ENCODE measurements at places on chromosomes 1 and 21.

DNA sequence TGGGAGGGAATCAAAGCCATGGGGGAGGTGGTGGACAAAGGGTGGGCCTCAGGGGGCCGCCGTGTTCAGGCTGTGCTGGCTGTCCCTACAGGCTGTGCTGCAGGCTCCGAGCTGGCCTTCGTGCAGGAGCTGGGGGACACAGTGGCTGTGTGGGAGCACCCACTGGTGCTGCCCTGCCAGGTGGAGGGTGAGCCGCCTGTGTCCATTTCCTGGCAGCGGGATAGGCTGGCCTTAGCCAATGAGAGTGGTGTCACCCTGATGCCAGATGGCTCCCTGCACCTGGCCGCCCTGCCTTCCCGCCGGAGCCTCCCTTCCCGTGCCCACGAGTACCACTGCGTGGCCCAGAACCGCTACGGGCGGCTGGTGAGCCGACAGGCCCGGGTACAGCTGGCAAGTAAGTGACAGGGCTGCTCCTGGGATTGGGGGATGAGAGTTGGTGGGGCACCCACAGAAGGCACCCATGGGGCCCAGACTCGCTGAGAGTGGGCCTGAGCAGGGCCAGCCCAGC, 20.2 kb downstream of the SLC27A3 start:
- DNase-seq: no peak

GRCh38 chr1:68347415-68347814, 102.3 kb downstream of the RPE65 start:
- no peak for DNase-seq

DNA sequence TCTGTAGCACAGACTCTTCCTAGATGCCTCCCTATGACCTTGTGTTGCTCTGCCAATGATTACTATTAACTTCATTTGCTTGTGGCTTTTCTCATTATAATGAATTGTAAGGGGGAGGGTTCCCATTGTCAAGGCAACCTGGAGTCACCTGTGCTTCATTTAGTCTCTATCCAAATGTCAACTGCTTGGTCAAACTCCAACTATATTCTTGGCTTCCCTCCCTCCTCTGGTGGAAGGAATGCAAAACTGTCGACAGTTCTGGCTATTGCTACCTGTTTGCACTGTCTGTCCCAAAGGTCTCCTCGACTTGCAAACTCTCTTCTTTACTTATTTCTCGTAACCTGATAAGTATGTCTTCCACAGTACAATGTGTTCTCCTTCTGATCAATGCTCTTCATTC, 100.3 kb downstream of the CACNA1E start:
- no peak for DNase-seq

- DNase-seq: peak; percentile 17
Observed at GRCh38 chr1:232578651-232579195, 51.2 kb downstream of the SIPA1L2 start.

DNA sequence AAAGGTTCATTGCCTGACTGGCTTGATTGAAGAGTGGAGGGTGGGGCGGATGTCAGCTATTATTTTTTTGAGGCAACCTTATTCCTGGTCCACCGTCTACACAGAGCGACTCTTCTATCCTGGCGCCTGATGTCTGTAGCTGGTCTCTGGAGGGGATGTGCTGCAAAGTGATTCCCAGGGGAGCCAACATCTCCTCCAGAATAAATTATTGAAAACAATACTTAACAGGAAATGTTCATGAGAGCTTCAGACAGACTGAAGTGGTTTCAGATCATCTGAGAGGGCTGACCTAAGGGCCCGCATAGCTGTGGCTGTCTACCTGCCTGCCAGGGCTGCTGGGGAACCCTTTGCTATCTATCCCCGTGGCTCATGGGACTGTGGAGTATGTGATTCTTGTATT, 66.7 kb downstream of the TEX35 start:
- no peak for DNase-seq

DNA sequence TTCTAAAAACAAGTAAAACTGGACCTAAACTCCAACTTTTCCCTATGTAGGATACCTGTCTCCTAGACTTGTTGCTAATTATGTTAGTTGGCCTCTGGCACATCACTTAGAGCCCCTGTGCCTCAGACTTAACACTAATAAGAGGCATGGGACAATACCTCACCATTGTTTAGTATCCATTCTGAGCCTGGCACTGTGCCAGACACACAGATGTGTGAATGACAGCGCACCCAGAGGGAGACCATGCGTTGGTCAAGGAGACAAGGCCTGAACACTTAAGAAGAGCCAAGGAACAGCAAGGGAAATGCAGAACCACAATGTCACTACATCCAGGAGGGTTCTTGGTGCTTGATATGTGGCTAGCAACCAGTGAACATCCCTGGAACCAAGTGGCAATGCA, 189.1 kb downstream of the FGGY start:
- DNase-seq: no peak

DNA sequence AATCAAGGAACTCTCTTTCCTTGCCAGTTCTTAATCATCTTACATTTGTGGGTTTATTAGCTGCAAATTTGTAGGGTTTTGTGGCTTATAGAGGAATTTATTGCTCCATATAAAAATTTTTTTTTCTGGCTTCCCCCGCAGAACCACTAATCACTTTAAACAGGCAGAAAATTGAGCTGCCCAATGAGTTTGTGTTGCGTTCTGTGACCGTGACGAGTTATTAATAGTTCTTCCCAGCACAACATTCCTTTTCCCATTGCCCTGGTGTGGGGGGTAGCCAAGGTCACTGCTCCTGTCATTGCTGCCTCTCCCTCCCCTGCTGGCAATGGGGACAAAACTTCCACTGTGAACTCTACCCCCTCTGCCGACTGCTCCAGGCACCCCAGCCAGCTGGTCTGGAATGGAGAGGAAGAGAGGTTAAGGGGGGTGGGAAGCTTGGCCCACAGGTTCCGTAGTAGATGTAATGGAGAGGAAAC, 55.1 kb downstream of the UBE2T start:
- no peak for DNase-seq

GRCh38 chr1:20962576-20963258, 175.6 kb upstream of the HP1BP3 start:
- no peak for DNase-seq

- no peak for DNase-seq
Observed at GRCh38 chr1:228142155-228142691, 2.1 kb downstream of the GUK1 start.

DNA sequence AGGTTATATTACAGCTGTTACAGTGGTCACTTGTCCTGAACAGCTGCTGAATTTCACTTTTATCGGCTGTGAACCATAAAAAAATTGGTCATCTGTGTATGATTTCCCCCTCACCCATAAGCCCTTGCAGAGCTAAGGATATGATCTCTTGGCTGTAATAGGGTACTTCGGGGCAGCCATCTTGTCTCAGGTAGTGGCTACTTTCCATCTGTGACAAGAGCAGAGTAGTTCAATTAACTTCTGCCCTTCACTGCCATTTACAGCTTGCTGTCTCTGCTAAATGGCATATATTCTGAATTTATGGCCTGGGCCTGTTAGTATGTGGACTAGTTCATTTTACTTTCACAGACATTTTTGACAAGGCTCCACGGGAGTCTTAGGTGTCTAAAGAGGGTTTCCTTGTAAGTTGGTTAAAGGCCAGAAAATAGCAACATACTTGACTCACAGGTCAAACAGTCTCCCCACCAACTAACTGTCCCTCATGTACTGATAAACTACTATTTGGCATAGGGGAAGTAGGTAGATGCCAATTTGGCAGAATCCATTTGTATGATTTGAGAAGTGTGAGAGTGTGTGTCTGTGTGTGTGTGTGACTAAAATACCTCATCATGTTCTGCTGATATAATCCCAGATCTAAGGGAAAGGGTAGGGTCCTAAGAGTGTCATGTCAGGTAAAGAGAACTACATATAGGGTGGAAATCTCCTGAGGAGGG, 151.6 kb downstream of the KCTD3 start:
- DNase-seq: no peak

DNA sequence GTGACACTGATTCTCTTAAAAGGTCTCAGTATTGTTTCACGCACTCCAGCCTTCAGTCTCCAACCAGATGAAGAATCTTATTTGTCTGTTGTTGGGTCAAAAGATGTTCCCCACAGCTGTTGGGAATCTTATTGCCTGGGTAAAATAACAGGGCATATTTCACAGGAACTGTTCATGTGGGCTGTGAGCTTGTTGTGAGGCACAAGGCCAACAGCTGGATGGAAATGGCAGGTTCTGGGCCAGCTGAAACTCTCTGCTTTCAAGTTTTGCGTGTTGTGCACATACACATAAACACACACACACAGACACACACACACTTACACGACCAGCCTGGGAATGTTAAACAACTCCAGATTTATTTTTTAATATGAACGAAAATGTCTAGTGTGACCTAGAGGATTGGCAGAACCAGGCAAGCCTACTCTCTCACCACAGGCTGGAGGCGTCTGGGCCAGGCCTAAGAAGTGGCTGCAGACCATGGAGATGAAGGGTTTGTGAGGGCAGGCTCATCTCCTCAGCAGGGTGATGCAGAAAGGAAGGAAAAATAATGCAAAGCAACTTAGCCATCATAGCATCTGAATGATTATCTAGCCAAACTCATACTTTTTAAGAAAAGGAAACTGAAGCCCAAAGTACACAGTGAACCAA, 357.0 kb downstream of the TTLL7 start:
- no peak for DNase-seq

DNA sequence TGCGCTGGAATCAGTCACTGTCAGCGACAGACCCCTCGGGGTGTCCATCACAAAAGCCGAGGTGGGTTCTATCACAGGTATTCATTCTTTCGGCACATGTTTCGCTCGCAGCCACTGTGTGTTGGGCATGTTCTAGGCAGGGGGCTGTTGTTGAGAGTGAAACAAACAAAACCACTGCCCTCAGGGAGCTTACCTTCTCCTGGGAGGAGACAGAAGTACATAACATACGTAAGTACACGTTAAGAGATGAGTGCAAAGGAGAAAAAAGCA, 6.6 kb downstream of the ATF3 start:
- no peak for DNase-seq

DNA sequence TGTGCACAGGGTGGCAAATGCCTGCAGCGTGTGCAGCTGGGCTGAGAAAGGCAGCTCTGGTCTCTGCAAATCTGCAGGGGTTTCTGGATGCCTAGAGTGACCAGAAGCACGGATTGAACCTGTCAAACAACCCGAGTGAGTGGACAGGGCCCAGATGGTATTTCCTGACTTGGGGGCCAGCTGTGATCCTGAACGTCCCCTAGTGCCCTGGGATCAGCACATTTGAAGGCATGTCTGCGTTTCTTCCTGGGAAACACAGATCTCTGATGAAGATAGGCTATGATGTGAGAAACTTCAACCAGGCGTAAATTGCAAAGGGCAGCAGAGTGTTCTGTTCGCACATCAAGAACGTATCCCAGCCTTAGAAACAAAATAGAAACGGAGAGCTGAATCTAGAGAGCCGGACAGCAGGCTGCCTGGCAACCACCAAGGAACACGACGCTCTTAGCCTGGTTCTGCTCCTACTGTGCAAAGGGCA, 163.1 kb downstream of the KCNJ6 start:
- no peak for DNase-seq

DNA sequence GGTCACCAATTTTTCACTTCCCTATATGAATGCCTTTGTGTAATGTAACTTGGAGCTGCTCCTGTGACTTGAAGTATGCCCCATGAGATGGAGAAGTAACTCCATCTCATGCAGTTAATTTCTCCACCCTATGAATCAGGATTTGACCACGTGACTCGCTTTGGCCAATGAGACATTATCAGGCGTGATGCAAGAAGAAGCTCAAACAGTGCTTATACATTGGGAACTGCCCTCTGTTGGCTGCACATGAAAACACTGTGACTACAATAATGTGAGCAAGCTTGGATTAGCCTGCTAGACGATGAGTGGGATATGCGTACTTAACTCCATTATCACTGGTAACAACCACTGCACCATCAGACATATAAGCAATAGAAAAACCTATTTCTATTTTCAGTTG, 684.4 kb downstream of the PLA2G4A start:
- no peak for DNase-seq

- no peak for DNase-seq
Observed at GRCh38 chr1:178361847-178362246, 134.9 kb downstream of the CLEC20A start.

- DNase-seq: no peak
Observed at GRCh38 chr1:39003794-39004193, 12.7 kb downstream of the AKIRIN1 start.

DNA sequence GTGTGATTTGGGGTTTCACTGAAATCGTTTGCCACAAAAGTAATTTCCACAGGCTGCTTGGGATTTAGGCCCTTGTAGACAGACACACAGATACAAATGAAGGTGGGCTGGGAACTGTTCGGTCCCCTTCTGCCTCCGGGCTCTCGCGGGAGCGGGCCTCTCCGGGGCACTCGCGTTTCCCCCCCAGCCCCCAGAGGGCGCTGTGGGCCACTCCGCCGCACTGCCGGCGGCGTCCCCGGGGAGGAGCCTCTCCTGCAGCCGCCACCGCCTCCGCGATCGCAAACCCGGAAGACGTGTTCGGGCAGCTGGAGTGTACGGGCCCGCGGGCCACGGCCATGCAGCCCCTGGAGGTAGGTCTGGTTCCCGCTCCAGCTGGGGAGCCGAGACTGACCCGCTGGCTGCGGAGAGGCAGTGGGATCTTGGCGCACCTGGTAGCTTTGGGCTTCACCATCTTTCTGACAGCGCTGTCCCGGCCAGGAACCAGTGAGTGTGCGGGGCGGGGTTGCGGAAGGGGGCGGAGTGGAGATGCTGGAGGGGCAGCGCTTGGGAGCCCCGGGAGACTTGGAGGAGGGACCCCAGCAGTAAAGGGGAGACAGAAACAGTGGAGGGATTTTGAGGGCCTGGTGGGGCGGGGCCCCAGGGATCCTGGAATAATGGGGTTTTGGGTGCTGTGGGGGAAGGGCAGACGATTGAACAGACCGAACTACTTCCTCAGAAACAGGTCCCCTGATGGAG, at the start of gene CYB561D1:
Gene CYB561D1, plus strand, starts transcription at position 290 of the 735 bp plus-strand sequence. Its CDS starts 46 bp downstream, at position 336.
- peak; percentile 85 for DNase-seq

DNA sequence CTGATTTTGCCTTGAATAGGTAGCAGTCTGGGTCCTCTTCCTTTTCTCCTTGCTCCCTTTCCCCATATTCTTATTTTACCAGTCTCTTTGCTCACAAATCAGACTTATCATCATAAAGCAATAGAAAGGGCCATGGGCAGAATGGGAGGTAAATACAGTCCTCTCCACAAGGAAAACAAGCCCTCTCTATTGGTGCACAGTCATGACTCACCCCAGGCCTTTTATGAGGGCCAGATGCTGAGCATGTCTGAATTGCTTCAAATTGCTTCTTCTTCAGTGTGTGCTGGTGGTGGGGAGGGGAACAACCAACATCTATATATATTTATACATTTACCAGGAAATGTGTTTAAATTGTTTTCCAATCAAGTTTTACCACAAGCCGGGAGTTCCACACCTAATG, 75.2 kb downstream of the GFI1 start:
- peak; percentile 4 for DNase-seq

DNA sequence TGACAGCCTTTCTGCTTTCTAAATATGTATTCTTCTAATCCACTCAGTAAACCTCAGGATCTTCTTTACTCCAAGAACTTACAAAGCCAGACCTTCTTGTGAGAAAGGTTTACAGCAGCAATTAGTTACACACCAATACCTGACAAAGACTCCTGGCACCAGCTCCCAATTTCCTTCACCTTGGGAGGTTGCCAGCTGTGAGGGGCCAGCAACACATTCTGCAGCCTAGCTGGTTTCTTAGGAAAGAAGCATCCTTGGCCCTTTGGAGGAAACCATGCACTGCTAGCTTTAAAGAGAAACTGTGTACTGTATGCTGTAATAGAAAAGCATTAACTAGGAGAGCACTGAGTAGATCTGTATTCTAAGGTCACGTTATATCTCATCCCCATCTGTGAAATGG, 10.8 kb downstream of the FYB2 start:
- no peak for DNase-seq

- no peak for DNase-seq
Observed at GRCh38 chr1:6000444-6001288, 8.4 kb upstream of the NPHP4 start.

GRCh38 chr1:179137617-179138255, 55.9 kb downstream of the TOR3A start:
- no peak for DNase-seq

- no peak for DNase-seq
Observed at GRCh38 chr1:169321539-169321938, 46.1 kb downstream of the NME7 start.

Measured in CD4-positive, alpha-beta T cell treated with Interleukin-6 at 100 ng/mL for 8 hours (primary cell).